ENCODE measurements at places on chromosomes 3 and 15.

DNA sequence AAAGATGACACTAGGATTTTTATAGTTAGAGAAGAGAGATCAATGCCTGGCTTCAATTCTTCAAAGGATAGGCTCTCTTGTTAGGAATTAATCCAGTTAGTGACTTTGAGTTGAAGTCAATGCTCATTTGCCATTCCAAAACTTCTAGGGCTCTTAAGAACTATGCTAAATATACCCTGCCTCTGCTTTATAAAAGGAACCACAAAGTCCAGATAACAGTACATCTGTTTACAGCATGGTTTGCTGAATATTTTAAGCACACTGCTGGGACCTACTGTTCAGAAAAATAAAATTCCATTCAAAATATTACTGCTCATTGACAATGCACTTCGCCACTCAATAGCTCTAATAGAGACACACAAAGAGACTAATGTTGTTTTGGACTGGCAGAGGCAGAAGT lies 786.6 kb upstream of the DPPA4 start:
- DNase-seq, result no peak

DNA sequence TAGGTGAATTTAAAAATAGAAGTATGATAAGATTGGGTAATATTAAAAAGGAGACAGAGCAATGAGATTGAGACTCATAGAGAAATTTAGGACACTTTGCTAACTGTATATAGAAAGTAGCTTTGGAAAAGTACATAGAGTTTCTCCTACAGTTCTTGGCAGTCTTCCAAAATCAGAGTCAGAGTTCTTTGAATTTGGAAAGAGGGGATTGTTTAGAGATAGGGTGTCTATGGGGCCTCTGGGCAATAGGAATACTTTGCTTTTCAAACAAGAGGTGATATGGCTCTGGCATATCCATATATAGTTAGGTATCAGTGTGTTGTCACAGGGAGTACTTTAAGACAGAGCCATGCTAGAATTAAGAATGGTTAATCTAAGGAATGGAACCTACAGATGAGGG lies 477.1 kb upstream of the KCNMB2 start:
- no peak for DNase-seq

- no peak for DNase-seq
These were observed 449.4 kb upstream of the PROK2 start for GRCh38 chr3:72234391-72234790.

GRCh38 chr15:90873488-90873997 lies 5.2 kb downstream of the FURIN start:
- DNase-seq, result no peak

DNA sequence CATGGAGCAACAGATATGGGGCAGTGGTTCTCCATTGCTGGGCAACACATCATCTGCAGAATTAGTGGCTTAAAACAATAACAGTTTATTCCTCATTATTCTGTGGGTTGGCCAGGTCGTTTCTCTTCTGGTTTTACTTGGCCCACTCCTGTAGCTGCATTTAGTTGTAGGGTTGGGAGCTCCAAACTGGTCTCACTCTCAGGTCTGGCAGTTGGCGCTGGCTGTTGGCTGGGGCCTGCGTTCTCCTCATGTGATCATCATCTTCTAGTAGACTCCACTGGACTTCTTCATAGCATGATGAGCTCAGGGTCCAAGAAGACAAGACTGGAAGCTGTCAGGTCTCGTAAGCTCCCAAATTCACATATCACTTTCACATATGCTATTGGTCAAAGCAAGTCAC lies 91.9 kb downstream of the EPHB1 start:
- DNase-seq, result no peak

DNA sequence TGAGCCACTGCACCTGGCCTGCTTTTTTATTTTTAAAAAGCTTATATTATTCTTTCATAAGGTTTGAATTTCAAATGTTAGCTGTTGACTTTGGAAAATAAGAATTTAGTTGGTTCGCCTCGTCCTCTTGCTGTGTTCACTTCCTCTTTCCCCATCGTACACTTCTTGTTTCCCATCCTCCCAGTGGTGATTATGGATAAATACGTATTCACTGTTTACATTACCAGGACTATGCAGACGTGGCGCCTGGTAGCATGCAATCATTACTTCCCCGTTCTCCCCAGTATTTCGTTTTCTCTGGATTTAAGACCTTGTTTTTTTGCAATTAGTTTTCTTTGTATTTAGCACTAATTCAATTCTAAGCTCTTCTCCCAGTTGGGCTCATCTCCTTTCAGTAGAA lies 70.1 kb downstream of the LMLN start:
- no peak for DNase-seq
